ENCODE measurements at places on chromosomes 6 and 20. TPM values are rescaled to one million over a fixed set of nuclear protein-coding genes. Genes with fewer than 3 reads are reported as not detected.

DNA sequence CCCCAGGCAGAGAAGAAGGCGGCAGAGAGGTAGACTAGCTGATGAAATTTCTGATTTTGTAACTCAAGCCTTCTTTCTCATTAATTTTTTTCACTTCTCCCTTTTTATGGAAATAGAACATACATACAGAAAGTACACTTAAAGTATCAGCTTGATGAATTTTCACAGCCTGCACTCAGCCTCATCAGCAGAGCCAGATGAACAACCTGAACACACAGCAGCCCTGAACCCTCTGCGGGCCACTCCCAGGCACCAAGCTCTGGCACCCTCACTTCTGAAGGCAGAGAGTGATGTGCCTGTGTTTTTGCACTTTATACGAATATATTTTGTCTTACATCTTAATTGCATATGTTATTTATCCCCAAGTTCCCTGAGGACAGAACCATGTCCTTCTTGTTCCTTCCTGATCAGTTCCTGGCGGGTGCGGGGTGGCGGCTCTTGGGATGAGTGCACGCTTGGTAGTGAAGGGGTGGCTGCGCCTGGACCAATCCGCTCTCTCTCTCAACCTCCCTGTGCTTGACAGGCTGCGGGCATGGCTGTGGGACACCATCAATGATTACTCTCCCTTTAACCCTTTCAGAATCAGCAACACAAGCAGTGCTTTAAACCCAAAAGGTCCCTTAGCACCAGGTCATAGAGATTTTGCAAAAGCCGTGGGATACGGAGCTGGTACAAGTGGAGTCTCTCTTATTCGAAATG, 34.8 kb upstream of the AFDN start:
- ATAC-seq: no peak

The SIM1 gene
- total RNA-seq: not detected

DNA sequence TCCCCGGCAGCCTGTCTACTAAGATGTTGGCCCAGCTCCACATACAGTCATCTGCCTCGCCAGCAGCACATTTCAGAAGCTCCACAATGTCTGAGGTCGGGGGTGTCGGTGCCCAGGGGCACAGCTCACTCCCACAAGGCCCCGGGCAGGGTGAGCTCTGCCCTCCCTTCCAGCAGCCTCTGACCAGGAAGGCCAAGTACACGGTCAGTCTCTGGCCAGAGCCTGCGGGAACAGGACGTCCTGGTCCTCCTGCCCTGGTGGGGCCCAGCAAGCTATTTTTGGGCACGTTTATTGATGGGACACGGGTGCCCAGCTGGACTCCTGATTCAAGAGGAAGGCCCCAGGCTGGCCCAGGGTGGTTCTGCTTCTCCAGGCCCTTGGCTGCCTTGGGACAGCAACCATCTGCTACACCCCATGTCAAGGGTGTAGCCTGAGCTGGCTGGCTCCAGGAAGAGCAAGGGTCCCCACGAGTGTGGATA, 114.9 kb upstream of the PTPN1 start:
- ATAC-seq: peak; percentile 92

The RHAG gene
- total RNA-seq: not detected

DNA sequence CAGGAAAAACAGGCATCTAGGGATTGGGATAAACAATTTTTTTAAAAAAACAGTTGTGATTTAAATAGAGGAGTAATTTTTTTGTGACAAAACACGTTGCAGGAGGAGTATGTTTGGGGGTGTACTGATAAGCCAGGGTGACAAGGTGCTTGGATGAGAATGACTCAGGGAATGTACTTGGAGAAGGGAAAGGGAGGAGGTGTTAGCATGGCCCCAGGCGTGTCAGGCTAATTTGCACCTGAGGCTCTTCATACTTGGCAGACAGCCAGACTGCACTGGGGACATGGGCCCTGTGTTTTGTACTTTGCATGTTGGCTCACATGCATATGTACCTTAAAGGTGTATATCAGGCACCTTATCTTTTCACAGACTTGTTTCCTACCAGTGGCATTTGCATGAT, 22.8 kb downstream of the PANK2 start:
- no peak for ATAC-seq

- ATAC-seq: no peak
These were observed 123.4 kb downstream of the MAP7 start for GRCh38 chr6:136426627-136427377.

DNA sequence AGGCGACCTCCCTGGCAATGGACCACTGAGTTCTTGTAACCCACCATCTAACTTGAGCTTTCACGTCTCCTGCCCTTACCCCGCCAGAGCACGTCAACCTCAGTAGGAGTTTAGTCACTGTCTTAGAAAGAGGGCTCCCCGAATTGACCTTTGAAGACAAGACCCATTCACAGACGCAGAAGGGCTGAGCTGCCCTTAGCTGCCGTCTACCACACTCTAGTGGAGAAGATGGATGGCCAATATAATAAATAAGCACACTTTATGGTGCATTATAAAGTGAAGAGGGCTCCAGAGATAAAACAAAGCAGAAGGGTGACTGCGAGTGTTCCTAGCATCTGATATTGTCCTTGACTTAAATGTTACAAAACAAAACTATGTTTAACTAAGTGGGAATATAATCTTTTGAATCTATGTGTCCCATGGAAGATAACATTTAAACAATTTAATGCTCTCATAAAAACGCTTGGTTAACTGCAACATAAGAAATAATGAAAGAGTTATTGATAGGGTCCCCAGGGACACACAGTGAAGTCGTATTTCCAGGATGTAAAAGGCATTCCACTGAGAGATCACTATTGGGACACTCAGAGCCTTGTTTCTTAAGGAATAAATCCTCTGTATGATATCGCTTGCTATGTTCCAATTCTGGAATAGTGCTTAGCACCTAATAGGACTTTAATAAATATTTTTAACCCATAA, 261.1 kb downstream of the THBS2 start:
- ATAC-seq: no peak

GRCh38 chr20:23146181-23146580, 60.1 kb upstream of the CD93 start:
- ATAC-seq: no peak

DNA sequence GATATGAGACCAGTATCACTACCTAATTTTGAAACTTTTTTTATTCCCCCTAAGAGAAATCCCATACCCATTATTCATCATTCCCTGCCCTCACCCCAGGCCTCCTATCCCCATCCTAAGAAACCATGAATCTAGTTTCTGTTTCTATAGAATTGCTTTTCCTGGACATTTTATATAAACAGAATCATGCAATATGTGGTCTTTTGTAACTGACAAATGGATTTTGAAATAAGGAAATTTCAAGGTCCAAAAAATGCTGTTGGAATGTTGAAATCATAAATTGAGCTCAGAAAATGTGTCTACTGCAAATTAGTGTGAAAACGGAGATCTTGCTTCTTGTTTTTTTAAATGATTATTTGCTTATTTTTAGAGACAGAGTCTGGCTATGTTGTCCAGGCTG, 25.1 kb downstream of the RNF217 start:
- ATAC-seq: no peak

Measured in gastroesophageal sphincter (tissue), 4 donors.